ENCODE measurements at places on chromosomes 6 and 20. TPM values are rescaled to one million over a fixed set of nuclear protein-coding genes. Genes with fewer than 3 reads are reported as not detected.

Gene SIRPG
- total RNA-seq: not detected

- no peak for DNase-seq
- no peak overlapping the region for H3K27ac ChIP-seq
- no peaks in the 10 kb centered on the region for H3K36me3 ChIP-seq
- no peaks in the 10 kb centered on the region for H3K27me3 ChIP-seq
- H3K4me3 ChIP-seq: no peak overlapping the region
Observed at GRCh38 chr20:55693641-55694040, 311.7 kb downstream of the CBLN4 start.

Gene TXLNB
- total RNA-seq: 0.49 TPM

DNA sequence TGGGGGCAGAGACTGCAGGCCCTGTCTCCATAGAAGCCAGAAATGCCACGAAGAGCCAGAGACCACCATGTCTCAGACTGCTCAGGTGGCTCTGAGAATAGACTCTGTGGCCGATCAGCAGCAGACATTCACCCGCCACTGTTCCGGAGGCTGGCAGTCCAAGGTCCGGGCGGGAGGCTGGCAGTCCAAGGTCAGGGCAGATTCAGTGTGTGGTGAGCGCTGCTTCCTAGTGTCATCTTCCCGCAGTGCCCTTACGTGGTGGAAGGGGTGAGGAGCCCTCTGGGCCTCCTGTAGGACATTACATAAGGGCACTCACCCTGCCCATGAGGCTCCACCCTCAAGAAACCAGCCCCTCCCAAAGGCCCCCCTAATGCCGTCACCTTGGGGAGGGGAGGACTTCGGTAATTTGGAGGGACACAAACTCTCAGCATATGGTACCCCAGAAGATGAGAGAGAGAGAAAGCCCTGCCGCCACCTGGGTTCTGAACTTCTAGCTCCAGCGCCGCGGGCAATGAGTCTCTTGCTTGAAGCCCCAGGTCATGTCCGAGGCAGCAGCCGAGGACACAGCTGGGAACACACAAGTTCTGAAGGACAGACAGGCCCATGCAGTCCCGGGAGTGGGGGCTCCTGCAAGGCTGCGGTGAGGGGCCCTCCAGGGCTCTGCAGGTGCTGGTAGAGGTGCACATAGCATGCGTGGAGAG is 36.4 kb downstream of the DACT2 start:
- no peak overlapping the region for H3K4me3 ChIP-seq
- DNase-seq: no peak
- H3K27ac ChIP-seq: no peak overlapping the region
- no peaks in the 10 kb centered on the region for H3K36me3 ChIP-seq
- H3K4me1 ChIP-seq: no peaks in the 10 kb centered on the region

DNA sequence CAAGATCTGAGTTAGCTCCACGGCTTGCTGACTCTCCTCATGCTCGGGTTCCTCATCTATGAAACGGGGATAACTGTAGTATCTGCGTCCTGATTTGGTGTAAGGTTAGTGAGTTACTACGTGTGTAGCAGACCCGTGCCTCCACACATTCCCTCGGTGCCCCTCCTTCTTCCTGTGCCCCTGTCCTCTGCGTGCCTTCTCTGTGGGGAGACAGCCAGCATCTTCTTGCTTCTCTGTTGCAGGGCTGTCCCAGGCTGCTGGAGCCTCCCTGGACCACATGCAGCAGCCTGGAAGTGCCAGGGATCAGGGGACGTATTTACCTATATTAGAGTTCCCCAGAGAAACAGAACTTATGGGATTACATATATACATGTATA is 128.6 kb upstream of the PRND start:
- H3K4me3 ChIP-seq: peak overlapping the region; percentile 73
- H3K4me1 ChIP-seq: peaks cover 4% of the 10 kb centered on the region
- no peaks in the 10 kb centered on the region for H3K36me3 ChIP-seq
- H3K27me3 ChIP-seq: no peaks in the 10 kb centered on the region

- no peak overlapping the region for H3K4me3 ChIP-seq
- no peak for DNase-seq
- no peak overlapping the region for H3K27ac ChIP-seq
- no peaks in the 10 kb centered on the region for H3K4me1 ChIP-seq
- no peaks in the 10 kb centered on the region for H3K36me3 ChIP-seq
Observed at GRCh38 chr6:24979176-24979575, 43.4 kb upstream of the RIPOR2 start.

- H3K36me3 ChIP-seq: no peaks in the 10 kb centered on the region
- H3K4me1 ChIP-seq: no peaks in the 10 kb centered on the region
- no peaks in the 10 kb centered on the region for H3K27me3 ChIP-seq
- DNase-seq: peak; percentile 31
- H3K27ac ChIP-seq: no peak overlapping the region
Observed at GRCh38 chr20:23340524-23340923, 10.1 kb upstream of the NXT1 start.

- no peaks in the 10 kb centered on the region for H3K27me3 ChIP-seq
- H3K4me1 ChIP-seq: no peaks in the 10 kb centered on the region
- DNase-seq: no peak
- H3K27ac ChIP-seq: no peak overlapping the region
Observed at GRCh38 chr20:50355590-50356524, 154.3 kb upstream of the PTPN1 start.

GRCh38 chr20:34110025-34110744 is 1.9 kb downstream of the EIF2S2 start:
- no peak overlapping the region for H3K27ac ChIP-seq
- peak overlapping the region; percentile 90 for H3K4me3 ChIP-seq
- peaks cover 8% of the 10 kb centered on the region for H3K36me3 ChIP-seq
- H3K27me3 ChIP-seq: no peaks in the 10 kb centered on the region

DNA sequence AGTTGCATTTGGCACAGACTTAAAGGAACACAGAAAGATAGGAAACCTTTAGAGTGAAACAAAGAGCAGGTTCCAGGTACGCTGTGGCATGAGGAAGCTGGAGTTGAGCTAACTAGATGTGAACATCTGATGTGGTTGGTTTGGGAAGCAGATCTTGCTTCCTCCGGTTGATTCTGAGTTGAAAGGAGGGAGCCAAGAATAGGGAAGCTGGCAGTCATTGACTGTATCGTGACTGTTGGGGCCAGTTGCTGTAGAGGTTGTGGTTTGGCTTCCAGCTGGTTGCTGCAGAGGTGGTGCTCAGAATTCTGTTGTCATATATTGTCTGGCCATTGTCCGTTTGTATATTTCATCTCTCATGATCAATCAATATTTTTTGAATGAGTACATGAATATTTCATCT is 325.9 kb downstream of the PLCB1 start:
- no peaks in the 10 kb centered on the region for H3K4me1 ChIP-seq
- no peaks in the 10 kb centered on the region for H3K36me3 ChIP-seq
- DNase-seq: no peak

- H3K27me3 ChIP-seq: no peaks in the 10 kb centered on the region
- no peak for DNase-seq
- H3K4me3 ChIP-seq: peak overlapping the region; percentile 55
- peak overlapping the region; percentile 91 for H3K27ac ChIP-seq
Observed at GRCh38 chr6:121522771-121523386, 87.4 kb downstream of the GJA1 start.

GRCh38 chr6:30942338-30943060 is 1.7 kb downstream of the MUCL3 start:
- no peak overlapping the region for H3K27ac ChIP-seq
- no peak overlapping the region for H3K4me3 ChIP-seq
- no peaks in the 10 kb centered on the region for H3K27me3 ChIP-seq
- H3K36me3 ChIP-seq: no peaks in the 10 kb centered on the region
- H3K4me1 ChIP-seq: peaks cover 4% of the 10 kb centered on the region

Gene ARG1
- not detected for total RNA-seq

DNA sequence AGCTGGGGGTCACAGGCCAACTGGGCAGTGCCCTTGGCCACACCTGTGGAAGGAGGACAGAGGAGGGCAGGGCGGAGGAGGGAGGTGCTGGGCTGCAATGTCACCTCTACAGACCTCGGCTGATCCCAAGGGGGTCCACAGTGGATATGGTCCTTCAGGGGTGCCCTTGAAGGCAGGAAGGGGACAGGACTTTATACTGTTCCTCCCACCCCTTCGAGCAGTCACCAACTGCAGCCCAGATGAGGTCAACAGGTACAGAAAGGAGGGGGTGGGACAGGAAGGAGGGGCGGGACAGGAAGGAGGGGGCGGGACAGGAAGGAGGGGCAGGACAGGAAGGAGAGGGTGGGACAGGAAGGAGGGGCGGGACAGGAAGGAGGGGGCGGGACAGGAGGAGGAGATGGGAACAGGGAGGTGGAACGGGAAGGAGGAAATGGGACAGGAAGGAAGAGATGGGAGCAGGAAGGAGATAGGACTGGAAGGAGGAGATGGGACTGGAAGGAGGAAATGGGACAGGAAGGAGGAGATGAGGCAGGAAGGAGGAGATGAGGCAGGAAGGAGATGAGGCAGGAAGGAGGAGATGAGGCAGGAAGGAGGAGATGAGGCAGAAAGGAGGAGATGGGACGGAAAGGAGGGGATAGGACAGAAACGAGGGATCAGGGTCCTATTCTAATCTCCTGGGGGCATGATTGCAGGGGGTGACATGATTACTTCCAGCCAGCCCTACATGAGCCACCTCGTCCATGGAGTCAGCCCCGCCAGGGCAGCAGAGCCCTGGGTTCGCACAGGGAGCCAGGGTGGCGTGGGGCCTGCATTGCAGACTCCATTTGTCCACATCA is 19.4 kb upstream of the MRGBP start:
- no peak overlapping the region for H3K27ac ChIP-seq
- no peaks in the 10 kb centered on the region for H3K27me3 ChIP-seq
- no peak overlapping the region for H3K4me3 ChIP-seq
- no peak for DNase-seq
- peaks cover 4% of the 10 kb centered on the region for H3K4me1 ChIP-seq

DNA sequence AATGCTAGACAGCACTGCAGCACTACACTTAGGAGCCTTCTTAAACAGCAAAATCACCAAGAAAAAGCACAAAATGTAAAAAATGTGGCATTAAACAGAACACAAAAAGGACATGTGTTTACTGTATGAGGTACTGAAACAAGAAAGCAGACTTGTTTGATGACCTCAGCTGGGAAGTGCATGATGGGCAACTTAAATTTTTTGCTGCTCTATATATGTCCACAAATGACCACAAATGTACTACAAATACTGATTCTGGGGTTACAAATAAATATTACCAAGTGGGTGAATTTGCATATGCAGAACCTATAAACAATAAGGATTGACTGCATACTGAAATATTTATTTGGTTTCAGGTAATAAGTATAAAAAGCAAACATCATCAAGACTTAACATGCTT is 13.1 kb downstream of the RAB23 start:
- no peak for DNase-seq
- H3K4me3 ChIP-seq: no peak overlapping the region
- H3K27ac ChIP-seq: no peak overlapping the region
- H3K27me3 ChIP-seq: no peaks in the 10 kb centered on the region

GRCh38 chr20:59323731-59324130 is 23.3 kb downstream of the EDN3 start:
- no peaks in the 10 kb centered on the region for H3K4me1 ChIP-seq
- H3K4me3 ChIP-seq: no peak overlapping the region
- H3K27me3 ChIP-seq: no peaks in the 10 kb centered on the region
- H3K36me3 ChIP-seq: no peaks in the 10 kb centered on the region
- H3K27ac ChIP-seq: no peak overlapping the region
- DNase-seq: no peak

Gene FRK
- total RNA-seq: 20.0 TPM

Gene BPI
- total RNA-seq: 4.1 TPM

- no peak overlapping the region for H3K27ac ChIP-seq
- H3K4me3 ChIP-seq: no peak overlapping the region
- no peaks in the 10 kb centered on the region for H3K36me3 ChIP-seq
Observed at GRCh38 chr6:133115946-133116345, 125.2 kb upstream of the EYA4 start.

- no peaks in the 10 kb centered on the region for H3K27me3 ChIP-seq
- no peaks in the 10 kb centered on the region for H3K36me3 ChIP-seq
- DNase-seq: no peak
- no peaks in the 10 kb centered on the region for H3K4me1 ChIP-seq
Observed at GRCh38 chr6:153702671-153703070, 336.4 kb upstream of the OPRM1 start.

Gene ZC3H12D
- 1.9 TPM for total RNA-seq

DNA sequence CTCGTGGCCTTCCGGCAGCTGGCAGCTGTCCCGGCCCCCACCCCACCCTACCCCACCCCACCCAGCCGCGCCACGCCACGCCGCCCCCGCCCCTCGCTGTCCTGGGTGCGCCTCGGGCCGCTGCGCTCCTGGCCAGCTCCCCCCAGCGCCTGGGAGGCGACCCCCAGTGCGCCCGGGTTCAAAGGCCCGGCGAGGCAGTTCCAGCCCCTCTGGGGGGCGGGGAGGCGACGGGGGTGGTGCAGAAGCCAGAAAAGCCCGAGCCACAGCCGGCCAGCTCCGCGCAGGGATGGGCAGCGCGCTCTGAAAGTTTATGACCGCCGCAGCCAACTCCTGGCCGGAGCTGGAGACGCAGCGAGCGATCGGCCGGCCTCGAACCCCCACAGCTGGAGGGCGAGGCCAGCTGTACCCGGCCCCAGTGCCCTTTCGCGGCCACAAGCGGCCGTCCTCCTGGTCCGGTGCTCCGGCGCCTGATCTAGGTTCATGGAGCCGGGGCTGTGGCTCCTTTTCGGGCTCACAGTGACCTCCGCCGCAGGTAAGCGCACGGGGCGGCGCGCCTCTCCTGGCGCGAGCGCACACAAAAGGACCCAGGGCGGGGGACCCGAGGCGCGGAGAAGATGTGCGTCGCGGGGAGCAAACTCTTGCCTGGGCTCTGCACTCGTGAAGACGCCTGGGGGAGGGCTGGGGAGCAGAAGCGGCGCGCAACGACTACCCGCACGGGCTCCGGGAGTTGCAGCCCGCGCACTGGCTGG is at the start of gene EDN3:
Gene EDN3 (plus strand): TSS at position 279 of the 749 bp plus-strand sequence. CDS start 202 bp downstream, at position 481.
- no peaks in the 10 kb centered on the region for H3K4me1 ChIP-seq
- H3K27me3 ChIP-seq: no peaks in the 10 kb centered on the region
- H3K27ac ChIP-seq: no peak within 1 kb of the TSS
- DNase-seq: no peak

GRCh38 chr20:11165789-11166188 is 492.0 kb upstream of the JAG1 start:
- peaks cover 13% of the 10 kb centered on the region for H3K4me1 ChIP-seq
- no peak overlapping the region for H3K4me3 ChIP-seq
- H3K27ac ChIP-seq: no peak overlapping the region
- H3K27me3 ChIP-seq: no peaks in the 10 kb centered on the region
- no peak for DNase-seq

Gene ANGPT4
- 1.4 TPM for total RNA-seq

- no peak overlapping the region for H3K27ac ChIP-seq
- peaks cover 6% of the 10 kb centered on the region for H3K4me1 ChIP-seq
- no peak overlapping the region for H3K4me3 ChIP-seq
- no peaks in the 10 kb centered on the region for H3K27me3 ChIP-seq
Observed at GRCh38 chr20:4708036-4708435, 13.7 kb upstream of the PRND start.

DNA sequence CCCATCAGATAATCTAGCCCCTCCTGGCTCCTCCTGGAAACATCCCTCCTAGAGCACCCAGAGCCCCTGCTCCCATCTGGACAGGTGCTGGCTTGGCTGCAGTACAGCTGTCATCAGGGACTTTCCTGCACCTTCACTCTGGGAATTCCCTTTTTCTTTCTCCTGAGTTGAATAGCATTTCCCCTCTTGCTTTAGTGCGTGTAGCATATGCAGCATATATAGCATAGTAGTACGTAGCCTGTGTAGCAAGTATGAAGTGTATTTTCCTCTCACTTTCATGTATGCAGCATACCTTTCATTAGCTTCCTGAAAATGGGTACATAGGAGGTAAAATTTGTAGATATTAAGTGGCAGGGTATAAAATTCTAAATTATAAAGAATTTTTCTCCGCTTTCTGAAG is 352.9 kb downstream of the ESR1 start:
- no peak for DNase-seq
- no peak overlapping the region for H3K27ac ChIP-seq
- H3K36me3 ChIP-seq: peaks cover 29% of the 10 kb centered on the region

Gene CST2
- not detected for total RNA-seq

- H3K36me3 ChIP-seq: no peaks in the 10 kb centered on the region
- H3K4me3 ChIP-seq: no peak overlapping the region
- no peaks in the 10 kb centered on the region for H3K27me3 ChIP-seq
- H3K27ac ChIP-seq: no peak overlapping the region
Observed at GRCh38 chr6:158545043-158545966, 14.6 kb upstream of the TMEM181 start.
